Naive thymus-derived CD4-positive, alpha-beta T cell (primary cell): ENCODE measurements at places on chromosomes 16 and 17.

- H3K36me3 ChIP-seq, result no peaks in the 10 kb centered on the region
- H3K27ac ChIP-seq, result no peak overlapping the region
- DNase-seq, result no peak
These were observed 176.8 kb downstream of the ZNF423 start for GRCh38 chr16:49679095-49679494.

DNA sequence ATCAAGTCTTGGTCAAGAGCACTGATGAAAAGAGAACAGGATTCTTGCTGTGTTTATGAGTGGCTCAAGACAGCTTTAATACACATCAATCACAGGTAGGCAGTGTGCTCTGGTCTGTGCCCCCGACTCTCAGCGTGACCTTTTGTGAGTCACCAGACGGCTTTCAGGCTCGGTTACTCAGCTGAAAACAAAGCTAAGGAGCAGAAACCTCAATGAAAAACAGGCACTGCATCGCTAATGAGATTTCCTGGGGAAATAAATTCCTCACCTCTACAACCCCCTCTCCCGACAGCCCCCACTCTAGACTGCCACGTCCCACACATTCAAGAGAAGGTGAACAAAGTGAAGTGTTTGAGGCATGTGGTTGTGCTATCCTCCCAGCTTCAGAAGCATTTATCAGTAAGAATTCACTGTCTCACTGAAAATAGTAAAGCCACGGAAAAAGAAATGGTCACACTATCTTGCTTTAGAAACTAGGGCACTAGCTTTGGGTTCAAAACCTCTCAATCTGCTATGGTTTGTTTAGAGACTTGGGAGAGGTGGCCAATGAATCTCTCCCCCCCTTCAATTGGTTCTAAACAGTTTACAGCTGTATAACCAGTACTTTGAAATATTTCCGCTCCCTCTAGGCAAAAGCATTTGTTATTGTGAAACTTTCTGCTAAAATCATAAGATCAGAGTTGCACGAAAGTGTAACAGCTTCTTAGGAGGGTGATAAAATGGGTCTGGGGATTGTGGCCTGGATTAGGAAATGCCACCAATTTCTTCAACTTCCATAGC lies 199.5 kb upstream of the PMFBP1 start:
- H3K27ac ChIP-seq, result no peak overlapping the region
- no peaks in the 10 kb centered on the region for H3K36me3 ChIP-seq
- H3K27me3 ChIP-seq, result no peaks in the 10 kb centered on the region
- H3K4me1 ChIP-seq, result no peaks in the 10 kb centered on the region
- DNase-seq, result no peak

- peaks cover 6% of the 10 kb centered on the region for H3K4me1 ChIP-seq
- H3K27me3 ChIP-seq, result no peaks in the 10 kb centered on the region
- H3K4me3 ChIP-seq, result no peak overlapping the region
- DNase-seq, result no peak
These were observed 4.0 kb downstream of the CA4 start for GRCh38 chr17:60153606-60154390.

DNA sequence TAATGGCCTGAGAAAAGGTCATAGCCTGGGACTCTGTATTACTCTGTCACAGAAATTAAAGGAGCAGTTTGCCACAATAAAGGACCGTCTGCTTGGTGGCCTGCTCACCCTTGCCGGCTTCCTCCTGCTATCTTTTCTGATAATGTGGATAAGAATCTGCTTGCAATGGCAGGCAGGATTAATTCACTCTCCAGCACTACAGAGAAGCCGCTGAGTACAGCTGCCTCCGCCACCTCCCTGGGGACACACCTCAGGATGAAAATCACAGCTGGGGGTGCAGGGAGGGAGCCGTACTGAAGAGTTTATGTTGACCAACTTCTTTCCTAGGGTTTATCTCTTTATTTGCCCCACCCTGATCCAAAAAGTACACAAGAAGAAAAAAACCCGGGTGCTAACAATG lies 245.9 kb upstream of the RPL38 start:
- no peak for DNase-seq
- H3K4me3 ChIP-seq, result no peak overlapping the region
- no peaks in the 10 kb centered on the region for H3K4me1 ChIP-seq
- H3K27ac ChIP-seq, result no peak overlapping the region
- no peaks in the 10 kb centered on the region for H3K36me3 ChIP-seq

DNA sequence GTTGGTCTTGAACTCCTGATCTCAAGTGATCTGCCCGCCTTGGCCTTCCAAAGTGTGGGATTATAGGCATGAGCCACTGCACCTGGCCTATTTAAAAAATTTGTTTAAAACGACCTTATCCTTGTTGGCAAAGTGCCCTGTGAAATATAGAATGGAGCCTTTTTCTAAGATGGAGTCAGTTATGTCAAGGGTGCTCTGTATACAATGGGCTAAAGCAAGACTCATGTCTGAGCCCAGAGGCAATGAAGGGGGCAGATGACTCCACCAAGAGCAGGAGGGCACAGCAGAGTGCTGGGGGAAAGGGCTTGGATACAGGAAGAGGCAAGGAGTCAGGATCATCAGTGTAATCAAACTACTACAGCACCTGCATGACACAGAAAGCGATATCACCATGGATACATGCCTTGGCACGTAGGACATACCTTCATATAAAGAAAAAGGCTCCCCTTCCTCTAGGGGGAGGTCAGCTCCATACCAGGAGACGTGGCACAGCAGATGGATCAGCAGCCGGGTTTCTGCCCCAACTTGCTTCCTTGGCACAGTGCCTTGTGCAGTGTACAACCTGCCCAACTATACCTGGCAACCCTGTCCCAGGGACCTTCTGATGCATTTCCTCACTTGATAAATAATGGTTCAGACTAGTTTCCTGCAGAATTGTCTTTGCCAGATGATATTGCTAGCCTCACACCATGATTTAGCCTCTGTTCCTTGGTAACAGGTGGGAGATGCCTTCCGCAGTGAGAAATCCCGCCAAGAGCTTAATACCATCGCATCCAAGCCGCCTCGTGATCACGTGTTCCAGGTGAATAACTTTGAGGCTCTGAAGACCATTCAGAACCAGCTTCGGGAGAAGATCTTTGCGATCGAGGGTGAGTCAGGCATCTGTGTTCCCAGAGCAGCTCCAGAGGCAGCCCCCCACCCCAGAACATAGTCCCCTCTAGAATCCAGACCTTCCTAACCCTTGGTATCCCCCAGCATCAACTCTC lies 15.3 kb downstream of the ITGAM start:
- no peak for DNase-seq
- H3K27me3 ChIP-seq, result no peaks in the 10 kb centered on the region
- H3K4me3 ChIP-seq, result no peak overlapping the region
- H3K36me3 ChIP-seq, result no peaks in the 10 kb centered on the region
- H3K27ac ChIP-seq, result no peak overlapping the region

DNA sequence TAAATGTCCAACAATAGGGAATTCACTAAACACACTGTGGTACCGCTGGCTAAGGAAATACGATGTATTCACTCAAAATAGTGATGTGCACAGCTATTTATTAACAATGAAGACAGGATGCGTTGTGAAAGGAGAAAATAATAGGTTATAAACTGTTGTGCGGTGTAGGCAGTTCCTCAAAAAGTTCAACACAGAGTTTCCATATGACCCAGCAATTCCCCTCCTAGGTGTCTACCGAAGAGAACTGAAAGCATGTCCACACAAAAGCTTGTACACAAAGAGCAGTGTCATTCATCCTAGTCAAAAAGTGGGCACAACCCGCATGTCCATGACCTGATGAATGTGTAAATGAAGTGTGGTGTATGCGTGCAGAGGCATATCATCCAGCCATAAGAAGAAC lies 1.2 kb upstream of the CES1 start:
- no peaks in the 10 kb centered on the region for H3K36me3 ChIP-seq
- H3K27me3 ChIP-seq, result no peaks in the 10 kb centered on the region
- DNase-seq, result no peak
- H3K4me3 ChIP-seq, result no peak overlapping the region

DNA sequence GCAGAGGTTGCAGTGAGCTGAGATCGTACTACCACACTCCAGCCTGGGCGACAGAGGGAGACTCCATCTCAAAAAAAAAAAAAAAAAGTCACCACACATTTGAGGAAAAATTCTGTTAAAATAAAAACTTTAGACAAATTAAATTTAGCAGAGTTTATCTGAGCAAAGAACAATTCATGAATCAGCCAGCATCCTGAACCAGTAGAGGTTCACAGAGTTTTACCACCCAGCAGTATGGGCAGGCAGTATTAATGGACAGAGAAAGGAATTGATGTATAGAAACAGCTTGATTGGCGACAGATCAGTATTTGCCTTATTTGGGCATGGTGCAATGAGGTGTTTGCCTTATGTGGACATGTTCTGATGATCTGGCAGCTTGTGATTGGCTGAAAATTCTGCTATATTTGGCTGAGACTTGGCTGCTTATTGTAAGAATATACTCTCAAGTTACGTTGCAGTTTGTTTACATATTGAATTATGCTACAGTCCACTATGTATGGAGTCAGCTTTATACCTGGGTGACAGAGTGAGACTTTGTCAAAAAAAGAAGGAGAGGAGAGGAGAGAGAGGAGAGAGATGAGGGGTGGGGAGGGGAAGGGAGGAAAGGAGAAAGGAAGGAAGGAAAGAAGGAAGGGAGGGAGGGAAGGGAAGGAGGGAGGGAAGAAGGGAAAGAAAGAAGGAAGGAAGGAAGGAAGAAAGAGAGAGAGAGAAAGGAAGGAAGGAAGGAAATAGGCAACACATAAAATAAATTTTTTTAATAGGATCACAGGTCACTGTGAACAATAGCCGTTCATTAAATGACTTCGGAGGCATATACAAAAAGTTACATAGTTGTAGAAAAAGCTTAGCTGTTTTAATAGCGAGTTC lies 14.6 kb downstream of the ABCC3 start:
- H3K27ac ChIP-seq, result no peak overlapping the region
- H3K27me3 ChIP-seq, result no peaks in the 10 kb centered on the region
- no peaks in the 10 kb centered on the region for H3K4me1 ChIP-seq
- H3K36me3 ChIP-seq, result no peaks in the 10 kb centered on the region
- DNase-seq, result no peak

- no peaks in the 10 kb centered on the region for H3K27me3 ChIP-seq
- H3K27ac ChIP-seq, result no peak overlapping the region
- H3K4me1 ChIP-seq, result no peaks in the 10 kb centered on the region
- H3K4me3 ChIP-seq, result no peak overlapping the region
- no peaks in the 10 kb centered on the region for H3K36me3 ChIP-seq
These were observed 58.4 kb downstream of the NXN start for GRCh38 chr17:921161-921560.

DNA sequence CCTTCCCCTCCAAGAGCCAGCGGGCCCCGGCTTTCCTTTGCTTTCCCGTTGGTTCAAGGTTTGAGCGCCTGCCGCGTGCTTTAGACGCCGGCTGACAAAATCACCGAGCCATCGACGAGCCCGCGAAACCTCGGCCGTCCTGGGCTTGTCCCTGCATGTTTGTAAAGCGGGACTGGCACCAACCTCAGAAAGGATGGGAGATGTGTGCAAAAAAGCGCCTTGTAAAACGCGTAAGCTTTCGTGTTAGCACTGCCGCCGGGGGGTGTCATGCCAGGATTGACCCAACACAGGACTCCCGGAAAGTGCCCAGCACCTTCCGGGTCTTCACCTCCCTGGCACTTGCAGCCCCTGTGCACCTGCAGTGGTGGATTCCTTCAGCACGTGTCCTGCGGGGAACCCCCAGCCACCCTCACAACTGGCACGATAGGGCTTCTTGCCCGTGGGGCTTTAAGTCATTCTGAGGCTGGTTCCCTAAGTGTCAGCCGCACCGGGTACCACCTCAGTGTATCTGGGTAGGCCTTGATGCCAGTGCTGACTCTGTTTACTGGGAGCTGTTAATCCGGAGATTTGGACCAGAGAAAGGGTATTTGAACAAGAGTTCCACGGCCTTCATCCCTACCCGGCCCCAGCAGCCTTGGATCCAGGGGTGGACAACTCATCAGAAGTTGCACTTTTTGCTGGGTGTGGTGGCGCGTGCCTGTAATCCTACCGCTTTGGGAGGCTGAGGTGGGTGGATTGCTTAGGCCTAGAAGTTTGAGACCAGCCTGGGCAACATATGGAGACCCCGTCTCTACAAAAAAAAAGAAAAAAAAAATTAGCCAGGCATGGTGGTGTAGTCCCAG lies 817 bp downstream of the NDUFAF8 start:
- H3K27ac ChIP-seq, result peak overlapping the region; percentile 76
- no peaks in the 10 kb centered on the region for H3K27me3 ChIP-seq

- H3K27ac ChIP-seq, result no peak overlapping the region
- no peaks in the 10 kb centered on the region for H3K4me1 ChIP-seq
- H3K27me3 ChIP-seq, result no peaks in the 10 kb centered on the region
- H3K4me3 ChIP-seq, result no peak overlapping the region
- no peaks in the 10 kb centered on the region for H3K36me3 ChIP-seq
- DNase-seq, result no peak
These were observed 136.9 kb downstream of the SLC39A11 start for GRCh38 chr17:72955391-72956140.

- no peaks in the 10 kb centered on the region for H3K27me3 ChIP-seq
- H3K36me3 ChIP-seq, result no peaks in the 10 kb centered on the region
- H3K4me3 ChIP-seq, result no peak overlapping the region
- no peak overlapping the region for H3K27ac ChIP-seq
- no peak for DNase-seq
- no peaks in the 10 kb centered on the region for H3K4me1 ChIP-seq
These were observed 456.2 kb upstream of the SALL1 start for GRCh38 chr16:51607201-51607651.

DNA sequence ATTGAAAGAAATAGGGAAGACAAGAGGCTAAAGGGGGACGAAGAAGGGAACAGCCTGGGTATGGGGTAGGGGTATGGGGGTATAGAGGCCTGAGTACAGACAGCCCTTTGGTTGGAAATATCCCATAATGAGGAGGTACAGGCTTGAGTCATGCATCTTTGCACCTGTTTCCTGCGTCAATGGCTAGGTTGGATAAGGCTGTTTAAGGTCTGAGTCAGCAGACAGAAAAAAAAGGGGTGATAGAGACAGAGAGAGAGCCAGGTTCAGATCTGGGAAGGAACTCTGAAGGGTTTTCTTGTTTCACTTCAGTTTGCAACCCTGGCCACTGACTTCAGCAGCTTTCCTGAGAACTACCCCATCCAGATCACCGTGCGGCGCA lies 8.5 kb downstream of the FNDC8 start:
- no peaks in the 10 kb centered on the region for H3K4me1 ChIP-seq
- no peak overlapping the region for H3K4me3 ChIP-seq
- H3K27ac ChIP-seq, result no peak overlapping the region
- peaks cover 6% of the 10 kb centered on the region for H3K36me3 ChIP-seq

GRCh38 chr17:38797158-38797490 lies 2.2 kb downstream of the PIP4K2B start:
- H3K4me1 ChIP-seq, result peaks cover 21% of the 10 kb centered on the region
- H3K27ac ChIP-seq, result peak overlapping the region; percentile 81
- no peaks in the 10 kb centered on the region for H3K27me3 ChIP-seq
- no peak overlapping the region for H3K4me3 ChIP-seq
- DNase-seq, result no peak
- peaks cover 24% of the 10 kb centered on the region for H3K36me3 ChIP-seq

- no peak overlapping the region for H3K27ac ChIP-seq
- H3K4me1 ChIP-seq, result peaks cover 3% of the 10 kb centered on the region
- H3K27me3 ChIP-seq, result no peaks in the 10 kb centered on the region
- no peak for DNase-seq
These were observed 67.8 kb upstream of the NOL11 start for GRCh38 chr17:67649891-67650290.

- no peak overlapping the region for H3K27ac ChIP-seq
- no peaks in the 10 kb centered on the region for H3K27me3 ChIP-seq
- H3K36me3 ChIP-seq, result no peaks in the 10 kb centered on the region
- H3K4me1 ChIP-seq, result no peaks in the 10 kb centered on the region
- no peak overlapping the region for H3K4me3 ChIP-seq
These were observed 90.7 kb upstream of the SMIM36 start for GRCh38 chr17:55601874-55602364.

- DNase-seq, result no peak
- H3K27ac ChIP-seq, result no peak overlapping the region
- H3K4me3 ChIP-seq, result no peak overlapping the region
- no peaks in the 10 kb centered on the region for H3K27me3 ChIP-seq
- no peaks in the 10 kb centered on the region for H3K36me3 ChIP-seq
These were observed 22.7 kb upstream of the ASGR2 start for GRCh38 chr17:7137171-7137943.

- H3K27ac ChIP-seq, result peak overlapping the region; percentile 85
- no peak for DNase-seq
- H3K36me3 ChIP-seq, result peaks cover 4% of the 10 kb centered on the region
These were observed 1.2 kb upstream of the NFATC3 start for GRCh38 chr16:68083861-68084503.
